ENCODE measurements at places on chromosomes 5 and 9.

DNA sequence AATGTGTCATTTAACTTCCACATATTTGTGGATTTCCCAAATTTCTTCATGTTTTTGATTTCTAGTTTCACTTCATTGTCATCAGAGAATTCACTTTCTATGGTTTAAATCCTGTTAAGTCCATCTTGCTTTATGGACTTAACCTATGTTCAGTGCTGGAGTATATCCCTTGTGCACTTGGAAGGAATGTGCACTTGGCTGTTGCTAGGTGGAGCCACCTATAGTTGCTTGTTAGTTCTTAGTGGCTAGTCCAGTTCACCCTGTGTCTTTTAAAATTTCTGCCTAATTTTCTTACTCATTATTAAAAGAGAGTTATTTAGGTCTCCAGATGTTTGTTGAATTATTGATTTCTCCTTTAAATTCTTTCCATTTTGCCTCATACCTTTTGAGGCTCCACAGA lies 1472.5 kb upstream of the CDH6 start:
- DNase-seq, result no peak

DNA sequence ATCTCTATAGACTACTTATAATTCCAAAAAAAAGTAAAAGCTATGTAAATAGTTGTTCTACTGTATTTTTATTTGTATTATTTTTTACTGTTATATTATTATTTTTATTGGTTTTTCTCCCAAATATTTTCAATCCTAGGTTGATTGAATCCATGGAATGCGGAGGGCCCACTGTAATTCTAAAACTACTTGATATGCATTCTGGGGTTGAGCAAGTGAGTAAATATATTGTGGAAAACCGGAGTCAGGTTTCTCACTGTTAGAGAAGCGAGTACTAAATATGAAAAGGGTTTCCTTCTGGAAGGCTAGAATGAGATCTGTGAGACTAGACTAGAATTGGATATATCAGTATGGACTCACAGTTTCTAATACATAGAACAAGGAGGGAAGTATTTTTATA lies 66.5 kb downstream of the FBXW11 start:
- DNase-seq, result no peak

DNA sequence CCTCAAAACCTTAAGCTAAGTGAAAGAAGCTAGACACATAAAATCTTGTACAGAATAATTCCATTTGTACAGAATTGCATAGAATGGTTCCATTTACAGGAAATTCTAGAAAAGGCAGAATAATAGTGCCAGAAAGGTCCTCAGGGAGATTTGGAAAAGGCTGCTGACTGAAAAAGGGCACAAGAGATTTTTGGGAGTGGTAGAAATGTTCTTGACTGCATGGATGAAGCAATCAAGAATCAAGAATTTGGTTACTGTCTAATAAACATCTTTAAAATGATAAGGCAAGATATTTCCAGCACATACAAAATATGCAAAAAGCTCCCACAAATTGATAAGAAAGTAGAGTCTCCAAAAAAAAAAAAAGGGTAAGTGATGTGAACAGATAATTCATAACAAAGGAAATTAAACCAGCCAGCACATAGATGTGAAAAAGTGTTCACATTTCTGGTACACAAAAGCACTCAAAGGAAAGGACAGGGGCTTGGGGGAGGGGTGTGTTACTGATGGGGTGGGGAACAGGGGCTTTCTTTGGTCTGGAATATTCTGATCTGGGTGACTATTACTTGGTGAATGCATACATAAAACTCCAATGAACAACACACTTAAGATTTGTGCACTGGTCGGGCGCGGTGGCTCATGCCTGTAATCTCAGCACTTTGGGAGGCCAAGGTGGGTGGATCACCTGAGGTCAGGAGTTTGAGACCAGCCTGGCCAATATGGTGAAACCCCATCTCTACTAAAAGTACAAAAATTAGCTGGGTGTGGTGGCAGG lies 85.2 kb downstream of the SHC3 start:
- DNase-seq, result no peak

- no peak for DNase-seq
Observed at GRCh38 chr9:33014665-33015014, 10.4 kb upstream of the DNAJA1 start.

- DNase-seq, result no peak
Observed at GRCh38 chr5:10655161-10655971, 91.5 kb downstream of the ANKRD33B start.

DNA sequence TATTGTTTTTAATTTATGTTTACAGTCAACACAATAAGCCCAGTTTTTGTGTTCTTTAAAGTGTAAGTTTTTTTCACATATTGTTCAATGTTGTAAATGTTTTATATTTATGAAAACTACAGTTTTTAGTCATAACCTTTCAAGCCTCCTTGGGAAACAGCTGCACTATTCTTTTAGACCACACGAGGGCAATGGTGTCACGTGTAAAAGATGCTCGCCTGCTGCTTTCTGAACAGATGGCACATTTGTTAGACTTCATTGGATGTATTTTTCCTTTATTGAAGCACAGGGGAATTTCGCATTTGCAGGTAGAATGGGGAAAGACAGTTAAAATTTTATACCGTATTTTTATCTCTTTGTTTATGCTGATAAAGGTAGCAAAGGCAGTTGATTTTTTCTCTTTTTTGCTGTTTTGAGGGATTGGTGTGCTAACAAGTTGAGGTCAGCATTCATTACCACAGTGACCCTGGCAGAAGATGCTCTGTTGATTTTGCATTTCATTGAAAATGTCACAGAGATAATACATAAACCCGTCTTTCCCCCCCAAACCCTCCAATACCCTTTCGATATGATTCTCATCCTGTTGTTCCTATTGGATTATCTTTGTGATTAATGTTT lies 59.0 kb downstream of the MAT2B start:
- DNase-seq, result peak; percentile 79

DNA sequence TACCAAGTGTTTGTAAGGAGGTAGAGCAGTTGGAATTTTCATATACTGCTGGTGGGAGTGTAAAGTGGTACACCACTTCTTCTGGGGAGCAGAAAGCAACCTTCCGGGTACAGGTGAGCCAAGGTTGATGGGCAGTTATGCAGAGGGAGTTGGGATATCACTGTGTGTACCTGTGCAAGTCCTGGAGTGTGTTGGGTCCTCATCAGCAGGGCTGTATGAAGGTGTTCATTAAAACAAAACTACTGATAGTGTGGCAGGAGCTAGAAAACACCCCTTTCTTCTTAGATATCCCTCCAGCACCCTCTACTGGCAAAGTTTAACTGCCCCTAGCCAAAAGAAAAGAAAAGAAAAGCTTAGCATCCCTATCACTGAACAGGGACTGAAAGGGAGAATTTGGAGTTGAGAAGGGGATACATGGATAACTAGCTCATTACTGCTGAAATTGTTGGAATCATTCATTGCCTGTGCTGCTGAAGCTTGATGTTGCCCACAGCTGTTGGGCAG lies 10.7 kb downstream of the MARCHF6 start:
- peak; percentile 83 for DNase-seq

Data from hematopoietic multipotent progenitor cell treated with erythropoietin and hydrocortisone succinate and interleukin-3 and kit ligand, for 4 days (in vitro differentiated cells).